Foreskin melanocyte (primary cell): ENCODE measurements at places on chromosomes 16 and 17.

GRCh38 chr17:62718429-62718828 lies 89.7 kb downstream of the MARCHF10 start:
- no peak for DNase-seq

DNA sequence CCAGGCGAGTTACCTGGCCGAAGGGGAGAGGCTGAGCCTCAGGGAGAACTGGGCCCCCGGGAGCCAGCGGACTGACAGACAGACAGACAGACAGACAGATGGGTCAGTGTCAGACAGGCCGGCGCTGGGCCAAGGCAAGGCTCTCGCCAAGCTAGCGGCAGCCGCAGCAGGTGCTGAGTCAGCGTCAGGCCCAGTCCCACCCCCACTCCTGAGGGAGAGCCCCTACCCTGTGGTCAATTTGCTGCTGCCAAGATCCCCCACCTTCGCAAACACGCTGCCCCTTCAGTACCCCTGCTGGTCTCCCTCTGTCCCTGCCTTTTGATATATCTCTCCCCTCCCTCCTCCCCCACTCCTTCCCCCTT lies 1.5 kb downstream of the FGF11 start:
- no peak for DNase-seq

DNA sequence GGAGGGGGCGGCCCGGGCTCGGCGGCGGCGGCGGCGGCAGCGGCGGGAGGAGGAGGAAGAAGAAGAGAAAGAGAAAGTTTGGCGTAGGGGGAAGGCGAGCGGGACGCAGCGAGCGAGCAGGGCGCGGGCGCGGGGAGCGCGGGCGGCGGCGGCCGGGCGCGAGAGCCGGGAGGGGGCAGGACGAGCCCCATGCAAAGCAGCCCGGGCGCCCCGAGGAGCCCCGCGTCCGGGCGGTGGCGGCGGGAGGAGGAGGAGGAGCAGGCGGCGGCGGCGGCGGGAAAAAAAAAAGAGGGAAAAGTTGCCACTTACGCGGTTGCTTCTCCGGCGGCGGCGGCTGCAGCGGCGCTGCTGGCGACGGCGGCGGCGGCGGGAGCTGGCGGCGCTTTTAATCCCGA lies 10.3 kb upstream of the ZFHX3 start:
- no peak for DNase-seq

- peak; percentile 38 for DNase-seq
Observed at GRCh38 chr17:73710095-73710592, 65.9 kb upstream of the SDK2 start.

- no peak for DNase-seq
Observed at GRCh38 chr17:73226556-73227172, 33.8 kb downstream of the COG1 start.

- DNase-seq, result no peak
Observed at GRCh38 chr16:55476625-55477533, 2.1 kb upstream of the MMP2 start.

GRCh38 chr17:6126768-6127167 lies 56.6 kb downstream of the WSCD1 start:
- no peak for DNase-seq

DNA sequence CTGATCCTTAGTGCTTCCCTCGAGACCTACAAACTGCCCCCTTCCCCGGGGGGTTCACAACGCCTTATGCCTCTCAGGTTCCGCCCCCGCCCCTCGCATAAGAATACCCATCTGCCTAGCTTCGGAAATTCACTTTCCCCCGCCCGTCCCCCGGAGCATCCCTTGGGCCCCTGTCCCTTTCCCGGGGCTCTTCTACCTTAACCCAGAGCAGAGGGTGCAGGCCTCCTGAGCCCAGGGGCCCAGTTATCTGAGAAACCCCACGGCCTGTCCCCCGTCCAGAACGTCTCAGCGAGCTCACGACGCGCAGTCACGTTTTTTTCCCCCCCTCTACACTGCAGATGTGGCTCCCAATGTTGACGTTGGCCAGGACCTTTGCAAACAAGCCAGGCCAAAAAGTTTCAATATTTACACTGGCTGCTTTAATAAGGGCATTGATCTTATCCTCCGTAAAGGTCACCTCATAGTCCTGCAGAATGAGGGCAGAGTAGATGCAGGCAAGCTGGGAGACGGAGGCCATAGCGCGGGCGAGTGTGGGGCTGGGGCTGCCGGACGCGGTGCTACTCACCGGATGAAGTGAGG lies 1.4 kb upstream of the NBR1 start:
- peak; percentile 30 for DNase-seq

- no peak for DNase-seq
Observed at GRCh38 chr16:84931107-84931494, 80.2 kb downstream of the ZDHHC7 start.

- no peak for DNase-seq
Observed at GRCh38 chr16:87722590-87723225, 43.1 kb downstream of the KLHDC4 start.

DNA sequence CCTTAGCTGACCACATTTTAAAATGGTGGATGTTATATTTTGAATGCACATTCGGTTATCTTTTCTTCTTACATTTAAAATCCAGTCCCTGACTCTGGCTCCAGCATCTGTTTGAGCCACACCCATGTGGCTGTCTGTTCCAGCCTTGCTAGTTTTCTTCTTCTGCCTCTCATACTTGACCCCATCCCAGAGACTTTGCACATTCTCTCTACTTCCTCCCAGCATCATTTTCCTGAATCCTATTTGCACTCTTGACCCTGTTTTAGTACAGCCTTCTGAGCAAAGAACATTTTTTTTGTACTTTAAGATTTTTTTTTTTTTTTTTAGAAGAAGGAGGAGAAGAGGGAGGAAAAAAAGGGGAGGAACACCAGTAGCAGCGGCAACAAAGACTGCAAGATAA lies 23.3 kb upstream of the MAF start:
- no peak for DNase-seq

- peak; percentile 58 for DNase-seq
Observed at GRCh38 chr17:2244545-2245525, 58.8 kb downstream of the SMG6 start.

DNA sequence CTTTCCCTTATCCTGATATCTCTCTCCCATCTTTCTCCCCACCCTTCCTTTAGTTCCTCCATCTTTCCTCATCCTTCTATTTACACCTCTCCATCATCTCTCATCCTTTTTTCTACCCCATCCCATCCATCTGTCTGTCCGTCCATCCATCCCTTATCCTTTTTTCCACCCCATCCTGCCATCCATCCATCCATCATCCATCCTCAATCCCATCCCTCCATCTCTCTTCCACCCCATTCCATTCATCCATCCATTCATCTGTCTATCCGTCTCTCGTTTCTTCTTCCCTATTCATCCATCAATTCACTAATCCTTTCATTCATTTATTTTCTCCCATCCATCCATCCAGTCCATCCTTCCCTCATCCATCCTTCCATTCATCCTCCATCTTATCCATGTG lies 68.1 kb downstream of the ABCC6 start:
- DNase-seq, result no peak

- peak; percentile 11 for DNase-seq
Observed at GRCh38 chr17:17780922-17781590, 55.7 kb downstream of the SREBF1 start.

DNA sequence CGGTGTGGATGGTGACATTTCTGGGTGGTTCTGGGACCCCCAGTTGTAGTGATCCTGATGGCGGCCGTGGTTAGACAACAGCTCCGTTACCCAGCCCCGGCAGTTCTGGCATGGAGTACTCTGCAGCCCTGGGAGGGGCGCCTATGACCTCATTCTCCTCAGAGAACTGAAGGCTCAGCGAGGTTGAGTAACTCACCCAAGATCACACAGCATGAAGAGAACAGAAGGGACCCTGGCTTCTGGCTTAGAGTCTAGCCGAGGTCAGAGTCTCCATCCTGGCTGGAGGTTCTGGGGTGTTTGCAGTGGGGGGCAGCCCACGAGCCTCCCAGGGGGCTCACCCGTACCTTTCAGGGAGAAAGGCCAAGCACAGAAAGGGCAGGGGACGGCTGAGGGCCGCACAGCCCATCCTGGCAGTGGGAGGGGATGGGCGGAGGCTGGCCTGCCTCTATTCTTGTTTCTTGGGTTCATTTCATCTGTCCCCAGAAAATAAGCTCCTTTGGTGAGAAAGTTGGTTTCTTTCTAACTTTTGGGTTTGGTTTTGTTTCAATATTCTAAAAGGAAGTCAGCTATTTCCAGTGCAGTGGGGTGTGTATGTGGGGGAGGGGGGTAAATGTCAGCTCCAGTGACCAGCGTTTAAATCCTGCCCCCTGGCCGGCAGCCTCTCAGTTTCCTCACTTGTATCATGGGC lies 13.2 kb downstream of the ZFPM1 start:
- DNase-seq, result no peak

DNA sequence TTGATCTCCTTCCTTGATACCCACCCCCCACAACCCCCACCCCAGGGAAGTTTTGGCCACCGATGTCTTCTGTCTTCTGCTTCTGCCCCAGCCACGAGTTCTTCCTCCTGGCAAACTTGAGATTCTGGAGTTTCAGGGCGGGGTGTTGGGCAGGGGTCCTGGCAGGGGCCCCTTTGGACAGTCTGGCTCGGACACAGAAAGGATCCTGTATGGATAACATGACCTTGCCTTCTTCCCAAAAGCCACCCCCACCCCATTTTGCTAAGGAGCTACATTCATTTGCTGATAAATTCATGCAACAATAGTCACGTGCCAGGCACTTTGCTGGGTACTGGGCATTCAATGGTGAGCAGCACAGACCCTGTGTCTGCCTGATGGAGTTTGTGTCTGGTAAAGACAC lies 5.9 kb upstream of the COL1A1 start:
- no peak for DNase-seq

DNA sequence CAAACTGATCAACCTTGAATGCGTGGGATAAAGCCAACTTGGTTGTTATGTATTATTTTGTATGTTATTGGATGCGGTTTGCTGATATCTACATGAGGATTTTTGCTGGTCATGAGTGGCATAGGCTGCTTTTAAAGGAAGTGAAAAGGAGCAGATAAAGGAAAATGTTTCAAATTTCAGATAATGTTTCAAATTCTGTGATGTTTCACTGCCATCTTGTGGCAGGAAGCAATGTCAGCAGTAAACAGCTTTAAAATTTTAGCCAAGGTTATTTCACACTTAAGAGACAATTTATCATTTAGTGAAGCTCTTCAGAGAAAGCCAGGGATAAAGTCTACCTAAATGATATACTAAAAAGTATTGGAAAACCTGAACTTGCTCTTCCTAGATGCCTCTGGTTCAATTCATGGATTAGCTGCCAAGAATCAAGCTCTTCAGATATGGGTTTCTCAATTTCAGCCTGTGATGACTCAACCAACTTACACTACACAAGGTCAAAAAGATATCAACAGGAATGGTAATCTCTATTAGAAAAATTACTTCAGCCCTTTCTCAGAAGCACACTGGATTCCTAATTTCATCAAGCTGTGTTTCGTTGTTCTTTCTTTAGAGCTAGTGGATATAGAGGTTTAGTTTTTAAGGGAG lies 136.0 kb upstream of the C17orf78 start:
- DNase-seq, result no peak

DNA sequence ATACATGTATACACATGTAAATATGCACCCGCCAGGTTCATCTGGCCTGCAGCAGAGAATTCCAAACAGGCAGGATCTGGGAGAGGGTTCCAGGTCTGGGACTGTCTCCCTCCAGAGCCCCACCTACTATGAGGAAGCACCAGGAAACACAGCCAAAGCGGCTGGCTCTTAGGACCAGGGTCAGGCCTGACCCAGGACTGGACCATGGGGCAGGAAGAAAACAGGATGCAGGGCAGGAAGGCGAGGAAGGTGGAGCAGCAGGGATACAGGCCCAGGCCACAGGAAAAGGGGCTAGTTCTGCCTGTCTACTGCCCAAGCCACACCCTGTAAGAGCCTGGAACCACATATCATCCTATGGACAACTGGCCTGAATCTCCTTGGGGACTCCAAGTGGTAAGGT lies 2.2 kb downstream of the HID1 start:
- DNase-seq, result no peak

DNA sequence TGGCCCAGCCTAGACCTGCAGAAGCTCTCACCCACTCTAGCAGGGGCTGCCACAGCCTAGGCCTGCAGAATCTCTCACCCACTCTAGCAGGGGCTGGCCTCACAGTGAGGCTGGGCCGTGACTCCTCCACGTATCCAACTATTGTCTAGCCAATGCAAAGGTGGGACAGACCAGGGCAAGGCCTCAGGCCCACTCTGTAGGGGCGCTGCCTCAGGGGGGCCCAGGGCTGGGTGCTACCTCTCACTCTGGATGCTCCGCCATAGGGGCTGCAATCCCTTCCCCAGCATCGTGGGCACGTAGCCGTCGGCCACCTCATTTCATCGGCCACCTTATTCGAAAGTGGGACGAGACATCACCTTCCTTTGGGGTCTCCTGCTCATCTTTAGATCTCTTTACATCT lies 51.7 kb downstream of the RPH3AL start:
- no peak for DNase-seq

DNA sequence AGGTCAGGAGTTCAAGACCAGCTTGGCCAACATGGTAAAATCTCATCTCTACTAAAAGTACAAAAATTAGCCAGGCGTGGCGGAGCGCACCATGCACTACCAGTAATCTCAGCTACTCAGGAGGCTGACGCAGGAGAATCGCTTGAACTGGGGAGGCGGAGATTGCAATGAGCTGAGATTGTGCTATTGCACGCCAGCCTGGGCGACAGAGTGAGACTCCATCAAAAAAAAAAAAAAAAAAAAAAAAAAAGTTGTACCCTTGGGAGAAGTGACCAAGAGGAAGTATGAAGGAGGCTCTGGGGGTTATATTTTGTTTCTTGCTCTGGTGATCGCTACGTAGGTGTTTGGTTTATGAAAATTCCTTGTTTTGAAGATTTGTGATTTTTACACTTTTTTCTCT lies 66.3 kb downstream of the LITAF start:
- no peak for DNase-seq

- no peak for DNase-seq
Observed at GRCh38 chr17:67285360-67285759, 40.4 kb upstream of the HELZ start.

GRCh38 chr16:24294131-24294530 lies 38.0 kb downstream of the CACNG3 start:
- DNase-seq, result no peak
